HepG2 (cell line): ENCODE measurements at places on chromosomes 2 and 18. TPM values are rescaled to one million over a fixed set of nuclear protein-coding genes. Genes with fewer than 3 reads are reported as not detected.

The AP1S3 gene
- 16.3 and 26.3 TPM in 2 replicates for total RNA-seq

The EMILIN2 gene
- 6.9 and 8.2 TPM in 2 replicates for total RNA-seq

The SRSF7 gene
- 275 and 377 TPM in 2 replicates for total RNA-seq

The NCKAP1 gene
- 96.3 and 160 TPM in 2 replicates for total RNA-seq

The EVA1A gene
- 55.9 and 57.8 TPM in 2 replicates for total RNA-seq

The MAP3K19 gene
- not detected in 2 replicates for total RNA-seq

The MOCOS gene
- 15.4 and 20.0 TPM in 2 replicates for total RNA-seq

The INHBB gene
- total RNA-seq = 0.17 and 0.20 TPM in 2 replicates

The SYT4 gene
- not detected in 2 replicates for total RNA-seq

The CERKL gene
- total RNA-seq = not detected in 2 replicates

The CHRNA1 gene
- not detected in 2 replicates for total RNA-seq

The CYP1B1 gene
- total RNA-seq = not detected in 2 replicates

The STARD6 gene
- total RNA-seq = not detected in 2 replicates

The CTLA4 gene
- not detected in 2 replicates for total RNA-seq

The NOSTRIN gene
- total RNA-seq = 0.22 TPM in 1 of 2 replicates, not detected in the other

The CRYBA2 gene
- total RNA-seq = not detected in 2 replicates

The CKAP2L gene
- total RNA-seq = 9.5 and 21.5 TPM in 2 replicates

The FAM237A gene
- not detected in 2 replicates for total RNA-seq

The NT5C1B gene
- total RNA-seq = not detected in 2 replicates

The LOXL3 gene
- 0.39 and 0.55 TPM in 2 replicates for total RNA-seq
